Kidney tubule cell (primary cell): ENCODE measurements at places on chromosomes 6 and 20.

GRCh38 chr6:41705311-41705995 lies 30.0 kb downstream of the TFEB start:
- no peak for DNase-seq

DNA sequence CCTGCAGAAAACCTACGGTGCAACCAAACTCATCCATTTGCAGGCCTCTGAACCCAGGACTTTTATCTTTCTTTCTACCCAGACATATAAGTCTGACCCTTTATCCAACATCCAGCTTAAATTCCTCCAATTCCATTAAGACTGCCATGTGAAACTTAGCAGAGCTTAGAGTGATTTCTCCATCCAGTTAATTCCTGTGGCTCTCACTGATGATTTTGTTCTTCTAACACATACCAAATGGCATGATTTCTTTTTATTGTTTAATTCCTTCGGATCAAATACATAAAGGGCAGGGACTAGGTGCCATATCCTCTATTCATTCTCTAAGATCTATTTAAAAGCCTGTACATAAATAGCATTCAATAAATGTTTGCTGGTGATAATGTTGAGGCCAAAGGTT lies 92.9 kb downstream of the TASP1 start:
- DNase-seq = peak; percentile 23

GRCh38 chr20:46331611-46332361 lies 23.5 kb upstream of the CDH22 start:
- no peak for DNase-seq

DNA sequence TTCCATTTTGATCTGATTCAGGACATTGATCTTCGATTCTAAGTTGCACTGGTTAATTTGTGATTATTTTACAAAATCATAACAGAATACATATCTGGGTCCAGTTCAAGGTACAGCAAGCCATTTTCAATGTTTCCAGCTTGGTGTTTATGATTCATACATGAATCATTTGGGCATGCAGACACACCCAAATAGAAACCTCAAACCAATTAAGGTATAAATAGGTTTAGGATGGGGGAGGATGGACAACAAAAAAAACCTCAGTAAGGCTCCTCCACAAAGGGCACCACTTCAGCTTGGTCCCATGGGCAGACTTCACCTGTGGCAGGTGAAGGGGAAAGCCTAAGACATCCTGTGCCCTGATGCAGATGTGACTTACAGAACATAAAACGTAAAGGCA lies 192.7 kb downstream of the KHDC1L start:
- DNase-seq = peak; percentile 59

- DNase-seq = no peak
Observed at GRCh38 chr20:32979201-32979998, 24.8 kb downstream of the SUN5 start.

- no peak for DNase-seq
Observed at GRCh38 chr20:58303547-58303946, 6.0 kb upstream of the RAB22A start.

DNA sequence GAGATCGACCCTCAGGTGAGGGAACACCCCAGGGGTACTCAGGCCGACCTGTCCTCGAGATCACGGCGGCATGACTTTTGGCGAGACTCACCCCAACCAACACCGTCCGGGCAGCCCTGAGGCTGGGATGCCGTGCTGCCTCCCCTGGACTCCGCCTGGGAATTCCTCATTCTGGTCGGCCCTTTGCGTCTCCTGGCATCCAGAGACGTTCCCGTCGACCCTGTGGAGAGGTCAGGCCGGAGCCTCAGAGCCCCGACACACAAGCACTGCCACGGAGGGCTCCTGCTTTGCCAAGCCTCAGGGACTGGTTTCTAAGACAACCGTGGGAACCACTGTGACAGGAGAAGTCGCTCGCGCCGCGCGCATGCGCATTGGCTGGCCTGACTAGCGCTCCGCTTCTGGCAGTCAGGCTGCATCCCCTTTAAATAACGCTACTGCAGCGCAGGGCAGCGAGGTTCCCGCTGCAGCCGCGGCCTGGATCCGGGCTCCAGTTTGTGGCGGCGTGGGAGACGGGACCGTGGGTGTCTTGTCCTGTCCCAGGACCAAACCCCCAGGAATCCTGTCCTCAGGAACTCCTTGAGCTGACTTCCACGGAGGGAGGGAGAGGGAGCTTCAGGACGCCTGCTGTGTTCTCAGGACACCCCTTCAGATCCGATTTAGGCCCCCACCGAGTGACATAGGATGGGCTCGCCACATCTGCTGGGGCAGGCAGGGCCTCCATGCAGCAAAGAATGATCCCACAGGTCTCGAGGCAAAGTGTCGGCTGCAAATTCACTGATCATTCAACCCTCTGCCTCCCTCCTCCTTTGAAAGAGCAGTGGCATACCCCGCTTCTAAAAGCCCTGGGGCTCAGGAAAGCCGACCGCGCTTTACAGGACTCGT lies 163.2 kb upstream of the ZNF337 start:
- peak; percentile 64 for DNase-seq

- no peak for DNase-seq
Observed at GRCh38 chr6:135479601-135480000, 17.9 kb downstream of the AHI1 start.

DNA sequence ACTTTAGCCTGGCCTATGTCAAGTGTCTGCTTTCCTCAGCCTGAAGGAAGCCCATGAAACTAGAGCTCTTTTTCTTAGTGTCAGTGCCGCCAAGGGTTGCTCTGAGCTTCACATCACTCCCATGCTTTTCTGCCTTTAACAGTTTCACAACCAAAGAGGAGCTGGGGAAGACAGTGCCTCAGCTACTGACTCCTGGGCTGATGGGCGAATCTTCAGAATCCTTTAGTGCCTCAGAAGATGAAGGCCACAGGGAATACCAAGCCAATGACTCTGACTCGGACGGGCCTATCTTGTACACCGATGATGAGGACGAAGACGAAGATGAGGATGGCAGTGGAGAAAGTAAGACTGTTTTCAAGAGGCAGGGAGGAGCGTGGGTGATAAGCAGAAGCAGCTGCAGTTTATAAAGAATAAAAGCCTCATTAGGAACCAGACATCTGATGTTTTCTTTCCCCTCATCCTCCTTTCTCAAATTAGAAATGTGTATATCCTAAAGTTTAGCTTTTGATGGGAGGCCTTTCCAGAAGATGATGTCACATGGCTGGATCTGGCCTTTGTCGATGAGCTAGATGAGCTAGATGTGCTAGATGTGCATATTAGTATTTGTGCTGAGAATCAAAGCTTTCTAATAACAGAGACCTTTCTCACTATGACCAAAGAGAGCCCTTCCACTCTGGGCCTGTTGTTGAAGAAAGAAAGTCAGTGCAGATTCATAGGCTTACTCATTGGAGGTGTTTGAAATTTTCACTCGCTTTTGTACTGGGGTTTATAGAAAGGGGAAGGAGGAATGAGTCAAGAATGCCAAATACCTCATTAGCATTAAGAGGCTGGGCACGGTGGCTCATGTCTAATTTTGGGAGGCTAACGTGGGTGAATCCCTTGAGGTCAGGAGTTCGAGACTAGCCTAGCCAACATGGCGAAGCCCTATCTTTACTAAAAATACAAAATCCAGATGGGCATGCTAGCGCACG lies 70.7 kb upstream of the LTV1 start:
- no peak for DNase-seq

- no peak for DNase-seq
Observed at GRCh38 chr20:18742841-18743240, 70.7 kb upstream of the SCP2D1 start.

DNA sequence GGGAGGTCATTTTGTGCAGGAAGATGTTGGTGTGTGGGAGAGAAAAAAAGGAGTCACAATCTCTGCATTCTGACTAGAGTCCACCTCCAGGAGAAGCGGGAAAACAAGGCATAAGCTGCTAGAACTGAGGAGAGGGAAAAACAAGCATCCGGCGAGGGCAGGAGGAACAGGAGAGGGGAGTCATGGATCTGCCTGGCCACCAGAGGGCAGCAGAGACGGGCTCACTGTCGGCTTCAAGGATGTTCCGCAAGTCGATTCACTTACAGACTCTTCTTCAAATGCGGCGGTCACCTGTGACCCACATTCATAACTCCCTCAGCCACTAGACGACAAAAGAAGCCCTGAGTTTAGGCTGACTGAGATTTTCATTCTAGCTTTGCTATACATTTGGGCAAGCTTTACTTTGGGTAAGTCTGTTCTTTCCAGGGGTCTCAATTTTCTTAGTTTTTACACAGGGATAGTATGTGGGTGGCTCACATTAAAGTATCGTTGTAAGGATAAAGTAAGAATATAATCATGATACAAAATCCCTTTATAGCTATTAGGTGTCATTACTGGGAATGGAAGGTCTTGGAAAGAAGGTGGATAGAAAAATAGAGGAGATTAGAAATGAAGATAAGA lies 6.6 kb upstream of the BTNL2 start:
- peak; percentile 74 for DNase-seq

DNA sequence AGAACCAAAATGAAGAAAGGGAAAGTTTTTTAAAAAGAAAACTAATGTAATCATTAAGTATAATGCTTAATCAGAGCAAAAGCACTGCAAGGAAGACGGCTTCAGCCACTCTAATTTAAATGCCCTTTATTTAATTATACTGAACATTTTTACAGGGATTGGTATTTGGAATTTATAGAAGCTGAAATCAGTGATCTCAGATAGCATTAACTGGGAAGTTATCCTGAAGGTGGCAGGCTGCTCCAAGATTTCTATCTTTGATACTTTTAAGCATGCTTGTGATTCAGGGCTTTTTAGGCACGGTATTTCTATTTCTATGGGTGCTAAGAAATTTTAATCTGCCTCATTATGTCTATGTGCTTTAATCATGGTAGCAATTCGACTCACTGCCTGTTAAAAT lies 1.3 kb upstream of the NDUFAF4 start:
- DNase-seq = peak; percentile 56

DNA sequence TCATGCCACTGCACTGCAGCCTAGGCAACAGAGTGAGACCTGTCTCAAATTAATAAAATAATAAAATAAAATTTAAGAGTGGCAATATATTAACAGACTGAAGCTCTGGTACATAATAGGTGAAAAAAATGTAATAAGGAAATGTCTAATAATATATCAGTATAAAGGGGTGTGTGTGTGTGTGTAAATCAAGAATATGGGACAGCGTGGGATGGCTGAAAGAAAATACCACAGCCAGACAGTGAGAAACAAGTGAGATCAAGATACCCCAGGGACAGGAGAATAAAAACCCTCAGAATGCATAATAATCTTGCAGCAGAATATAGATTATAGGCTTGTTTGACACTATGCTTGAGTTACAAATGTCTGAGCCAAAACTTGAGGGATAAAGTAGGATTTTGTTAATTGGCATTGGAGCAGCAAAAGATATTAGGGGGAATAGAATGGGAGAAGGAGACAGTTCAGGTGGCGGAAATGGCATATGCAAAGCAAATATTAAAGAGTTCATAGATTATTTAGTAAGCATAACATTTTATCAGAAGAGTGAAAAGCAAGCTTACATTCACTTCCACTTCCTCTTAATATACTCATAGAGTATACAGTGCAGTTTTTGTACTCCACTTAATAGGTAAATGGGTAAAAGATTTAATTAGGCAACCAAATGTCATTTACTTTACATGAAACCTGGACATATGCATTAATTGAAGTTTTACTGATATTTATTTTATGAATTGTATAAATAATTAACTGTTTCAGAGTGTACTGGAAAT lies 398.5 kb upstream of the GJE1 start:
- DNase-seq = no peak

DNA sequence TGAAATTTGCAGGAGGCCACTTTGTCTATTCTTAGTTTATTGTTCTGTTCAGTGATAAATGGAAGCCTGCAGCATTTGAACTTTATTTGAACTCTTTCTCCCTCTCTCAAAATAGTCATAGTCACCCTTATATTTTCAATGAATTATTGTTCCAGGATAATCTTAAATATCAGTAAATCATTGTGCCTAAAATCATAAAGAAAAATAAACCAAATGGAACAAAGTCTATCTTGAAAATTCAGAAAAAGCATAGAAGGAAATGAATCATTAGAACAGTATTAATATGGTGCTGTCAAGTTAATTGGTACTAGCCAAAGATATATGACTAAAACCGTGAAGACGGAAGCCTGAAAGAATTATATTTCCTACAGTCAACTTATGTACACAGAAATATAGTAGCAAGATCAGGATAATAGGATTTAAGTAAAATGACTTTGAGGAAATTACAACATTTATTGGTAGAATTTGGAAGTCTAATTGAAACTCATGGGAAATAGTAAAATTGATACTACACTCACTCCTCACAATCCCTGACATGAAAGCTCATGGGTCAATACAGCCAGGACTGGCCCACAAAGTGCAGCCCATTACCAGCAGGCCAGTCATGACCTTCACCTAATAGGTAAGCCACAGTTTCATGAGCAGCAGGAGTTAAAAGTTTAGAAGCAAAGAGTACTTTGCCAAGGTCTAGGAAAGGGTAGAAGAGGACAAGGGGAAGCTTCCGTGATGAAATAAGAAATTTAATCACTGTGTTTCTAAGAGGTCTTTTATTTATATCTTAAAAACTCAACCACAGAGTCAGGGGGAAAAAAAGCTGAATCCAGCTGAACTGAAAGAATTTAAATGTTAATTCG lies 119.9 kb upstream of the ENPP5 start:
- DNase-seq = no peak

DNA sequence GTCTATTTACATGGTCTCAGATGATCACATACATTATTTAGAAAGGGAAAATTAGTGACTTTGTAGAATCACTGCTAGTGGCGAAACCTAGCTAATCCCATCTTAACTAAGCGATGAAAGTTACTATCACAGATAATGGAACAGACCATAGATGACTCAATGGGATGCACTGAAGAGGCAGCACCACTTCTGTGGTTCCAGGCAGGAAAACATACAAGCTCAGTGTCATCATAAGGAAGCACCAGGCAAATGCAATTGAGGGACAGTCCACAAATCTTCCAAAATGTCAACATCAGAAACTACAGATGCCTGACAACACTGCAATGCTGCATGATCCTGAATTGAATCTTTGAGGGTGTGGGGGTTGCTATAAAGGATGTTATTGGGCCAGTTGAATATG lies 15.9 kb upstream of the SNAI1 start:
- no peak for DNase-seq

- DNase-seq = no peak
Observed at GRCh38 chr6:4460586-4461475, 315.4 kb upstream of the CDYL start.

DNA sequence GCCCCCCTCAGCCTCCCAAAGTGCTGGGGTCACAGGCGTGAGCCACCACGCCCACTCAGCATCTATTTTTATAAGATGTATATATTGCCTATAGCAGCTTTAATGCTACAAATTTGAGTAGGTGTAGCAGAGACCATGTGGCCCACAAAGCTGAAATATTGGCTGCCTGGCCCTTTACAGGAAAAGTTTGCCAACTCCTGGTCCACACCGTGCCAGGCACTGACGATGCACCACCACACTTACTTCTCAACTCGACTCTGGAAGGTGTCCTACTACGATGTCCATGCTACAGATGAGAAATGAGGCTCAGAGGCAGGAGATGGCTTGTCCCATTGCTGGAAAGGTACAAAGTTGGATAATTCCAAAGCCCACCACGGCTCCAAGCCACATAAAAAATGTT lies 17.2 kb upstream of the SRSF6 start:
- no peak for DNase-seq

DNA sequence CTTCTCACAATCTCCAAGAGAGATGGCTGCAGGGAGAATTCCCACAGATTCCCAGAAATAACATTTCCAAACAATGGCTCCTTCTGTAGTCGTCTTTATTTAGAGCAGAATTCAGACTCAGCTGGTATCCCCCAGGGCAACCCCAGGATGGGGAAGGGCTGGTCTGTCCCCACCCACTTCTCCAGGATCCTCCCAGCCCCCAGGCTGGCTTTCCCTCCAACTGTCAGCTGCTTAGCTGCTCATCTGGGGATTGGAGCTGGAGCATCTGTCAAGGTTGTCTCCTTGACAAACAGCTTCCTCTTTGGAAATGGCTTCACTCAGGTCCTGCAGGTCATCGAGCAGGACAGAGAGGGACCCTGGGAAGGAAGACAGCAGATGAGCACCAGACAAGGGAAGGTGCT lies 3.5 kb upstream of the PSORS1C2 start:
- no peak for DNase-seq
